Activated CD4-positive, alpha-beta T cell treated with anti-CD3 and anti-CD28 coated beads, Interleukin-2, amount 10 ng/mL, durations not matched to agents 7 days and 5 days (primary cell): ENCODE measurements at places on chromosomes 7 and 10. TPM values are rescaled to one million over a fixed set of nuclear protein-coding genes. Genes with fewer than 3 reads are reported as not detected.

Gene KCNIP2
- 4.5 TPM for total RNA-seq

DNA sequence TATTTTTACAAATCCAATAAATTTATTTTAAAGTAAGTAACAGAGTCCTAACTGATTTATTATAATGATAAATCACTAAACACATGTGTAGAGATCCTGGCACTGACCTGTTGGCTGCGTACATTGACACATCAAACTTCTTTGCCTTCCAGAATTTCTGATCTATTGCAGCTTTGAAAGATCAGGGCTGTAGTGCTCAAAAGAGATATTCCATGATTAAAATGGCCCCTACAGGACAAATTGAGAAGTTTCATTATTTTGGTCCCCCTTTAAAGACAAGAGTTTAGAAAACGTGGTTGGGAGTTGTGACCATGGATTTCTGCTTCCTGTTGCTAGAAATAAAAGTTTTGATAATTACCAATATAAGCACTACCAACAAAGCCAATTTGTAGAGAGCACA is 87.7 kb upstream of the PDK4 start:
- no peak for DNase-seq

- DNase-seq, result peak; percentile 7
Observed at GRCh38 chr7:93921607-93922566, at the start of gene GNG11. TSS of gene GNG11 (plus strand) at chr7:93921735. CDS start at chr7:93922138, 403 bp downstream.

Gene GIMAP6
- 105 TPM for total RNA-seq

GRCh38 chr10:95445223-95445836 is 115.8 kb downstream of the SORBS1 start:
- no peak for DNase-seq

Gene MYPN
- total RNA-seq, result not detected

- no peak for DNase-seq
Observed at GRCh38 chr7:144390481-144390880, 13.0 kb downstream of the NOBOX start.

Gene BTBD16
- not detected for total RNA-seq

GRCh38 chr10:50788951-50789945 is 49.5 kb downstream of the ASAH2B start:
- no peak for DNase-seq

Gene DRGX
- not detected for total RNA-seq

- DNase-seq, result no peak
Observed at GRCh38 chr10:79024296-79024695, 44.5 kb upstream of the ZMIZ1 start.

- DNase-seq, result no peak
Observed at GRCh38 chr10:128087146-128087883, 38.9 kb downstream of the MKI67 start.

Gene CDC14C
- total RNA-seq, result not detected

DNA sequence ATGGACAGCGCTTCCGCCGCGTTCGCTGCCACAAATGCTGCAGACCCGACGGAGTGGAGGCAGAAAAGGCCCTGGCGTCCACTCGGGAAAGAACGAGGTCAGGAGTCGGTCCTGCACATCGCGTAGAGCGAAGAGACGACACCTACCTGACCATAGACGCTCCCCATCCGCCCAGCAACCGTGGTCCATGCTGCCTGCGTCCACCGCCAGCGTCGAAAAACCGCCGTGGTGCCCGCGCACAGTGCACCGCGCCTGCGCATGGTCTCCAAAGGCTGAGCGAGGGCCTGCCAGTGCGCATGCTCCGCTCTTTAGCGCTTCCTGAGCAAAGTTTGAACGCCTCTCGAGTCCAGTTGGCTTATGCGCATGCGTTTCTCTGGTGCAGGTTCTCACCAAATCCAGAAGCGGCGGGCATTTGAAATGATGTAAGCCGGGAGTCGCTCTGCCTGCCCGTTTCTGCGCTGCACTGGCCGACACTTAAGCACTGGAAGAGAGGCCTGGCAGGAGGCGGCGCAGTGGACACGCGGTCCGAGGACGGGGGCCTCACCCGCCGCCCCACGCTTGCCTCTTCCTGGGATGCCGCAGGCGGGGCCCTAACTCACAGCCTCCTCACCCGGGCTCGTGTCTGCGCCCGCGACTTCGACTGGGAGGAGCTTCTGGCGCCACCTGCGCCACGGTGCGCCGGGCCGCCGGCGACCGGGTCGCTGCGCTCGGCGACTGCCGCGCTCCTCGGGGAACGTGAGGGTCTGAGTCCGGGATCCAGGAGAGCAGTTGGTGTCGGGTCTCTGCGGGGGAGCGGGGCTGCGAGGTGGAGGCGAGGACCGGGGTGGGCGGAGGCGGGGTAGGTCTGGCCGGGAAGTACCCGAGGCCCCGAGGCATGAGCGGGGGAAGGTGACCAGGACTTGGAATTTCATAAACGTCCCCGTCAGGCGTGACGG is at the start of gene FAM24B:
TSS of gene FAM24B (minus strand) at position 243 of the 935 bp plus-strand sequence. CDS start 29,066 bp downstream, outside the sequence.
- DNase-seq, result peak; percentile 97

DNA sequence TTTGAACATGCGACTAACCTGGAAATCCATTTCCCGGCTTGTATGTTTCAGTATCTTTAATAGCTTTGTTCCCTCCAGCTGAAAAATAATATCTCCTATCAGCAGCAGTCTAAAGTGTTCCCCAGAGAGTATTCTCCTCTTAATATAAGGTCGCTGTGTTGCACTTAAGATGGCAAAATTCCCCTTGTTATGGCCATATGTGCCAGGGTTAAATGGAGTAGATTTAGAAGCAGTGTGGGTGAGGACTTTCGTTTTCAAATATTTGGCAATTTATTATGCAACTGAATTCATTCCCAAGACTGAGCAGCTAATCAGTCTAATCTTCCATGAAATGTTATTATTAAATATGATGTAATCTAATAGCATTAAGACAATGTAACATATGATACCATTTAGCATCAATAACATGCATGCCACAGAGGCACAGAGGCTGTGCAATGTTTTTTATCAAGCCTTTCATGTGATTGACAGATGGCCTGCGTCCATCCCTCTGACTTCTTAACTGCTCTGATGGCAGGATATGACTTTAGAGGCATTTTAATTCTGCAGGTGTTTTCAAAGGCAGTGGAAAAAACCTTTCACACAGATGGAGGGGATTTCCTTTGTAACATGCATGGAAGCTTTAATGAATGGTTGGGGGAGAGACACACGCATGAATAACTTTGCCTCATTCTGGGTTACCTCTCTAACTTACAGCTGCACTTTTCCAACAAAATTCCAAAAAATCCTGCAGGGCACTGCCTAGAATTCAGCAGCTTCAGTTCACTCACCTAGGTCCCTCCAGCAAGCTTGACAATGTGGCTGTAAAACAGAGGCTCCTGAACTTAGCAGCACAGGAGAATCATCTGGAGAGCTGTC is 55.1 kb upstream of the ZPBP start:
- DNase-seq, result peak; percentile 45

DNA sequence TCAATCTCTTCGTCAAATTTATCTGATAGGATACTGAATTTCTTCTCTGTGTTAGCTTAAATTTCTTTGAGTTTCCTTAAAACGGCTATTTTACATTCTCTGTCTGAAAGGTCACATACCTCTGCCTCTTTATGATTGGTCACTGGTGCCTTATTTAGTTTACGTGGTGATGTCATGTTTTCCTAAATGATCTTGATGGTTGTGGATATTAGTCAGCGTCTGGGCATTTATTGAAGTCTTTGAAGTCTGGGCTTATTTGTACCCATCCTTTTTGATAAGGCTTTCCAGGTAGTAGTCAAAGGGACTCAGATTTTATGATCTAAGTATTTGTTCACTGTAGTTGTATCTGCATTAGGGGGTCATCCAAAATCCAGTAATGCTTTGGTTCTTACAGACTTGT is 1407.5 kb upstream of the LRRTM3 start:
- no peak for DNase-seq

Gene MTURN
- 4.1 TPM for total RNA-seq

Gene CYP2W1
- not detected for total RNA-seq

DNA sequence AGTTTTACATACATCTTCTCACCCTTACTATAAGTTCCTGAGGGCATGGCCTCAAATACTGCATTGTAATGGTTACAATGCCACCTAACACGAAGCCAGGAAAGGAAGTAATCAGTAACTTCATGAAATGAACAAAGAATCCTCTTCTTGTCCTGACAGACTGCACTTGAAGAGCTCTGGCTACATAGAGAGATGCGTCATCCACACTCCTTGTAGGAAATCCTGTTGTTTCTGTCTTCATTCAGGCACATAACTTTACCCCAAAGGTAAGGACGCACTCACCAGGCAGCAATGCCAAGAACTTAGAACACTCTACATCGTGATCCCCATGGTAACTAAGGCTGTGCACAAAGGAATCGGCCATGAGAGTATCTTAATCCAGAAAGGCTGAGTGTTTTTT is 80.3 kb upstream of the ARID5B start:
- DNase-seq, result no peak

Gene FAM20C
- total RNA-seq, result 0.47 TPM

Gene MDH2
- total RNA-seq, result 136 TPM

DNA sequence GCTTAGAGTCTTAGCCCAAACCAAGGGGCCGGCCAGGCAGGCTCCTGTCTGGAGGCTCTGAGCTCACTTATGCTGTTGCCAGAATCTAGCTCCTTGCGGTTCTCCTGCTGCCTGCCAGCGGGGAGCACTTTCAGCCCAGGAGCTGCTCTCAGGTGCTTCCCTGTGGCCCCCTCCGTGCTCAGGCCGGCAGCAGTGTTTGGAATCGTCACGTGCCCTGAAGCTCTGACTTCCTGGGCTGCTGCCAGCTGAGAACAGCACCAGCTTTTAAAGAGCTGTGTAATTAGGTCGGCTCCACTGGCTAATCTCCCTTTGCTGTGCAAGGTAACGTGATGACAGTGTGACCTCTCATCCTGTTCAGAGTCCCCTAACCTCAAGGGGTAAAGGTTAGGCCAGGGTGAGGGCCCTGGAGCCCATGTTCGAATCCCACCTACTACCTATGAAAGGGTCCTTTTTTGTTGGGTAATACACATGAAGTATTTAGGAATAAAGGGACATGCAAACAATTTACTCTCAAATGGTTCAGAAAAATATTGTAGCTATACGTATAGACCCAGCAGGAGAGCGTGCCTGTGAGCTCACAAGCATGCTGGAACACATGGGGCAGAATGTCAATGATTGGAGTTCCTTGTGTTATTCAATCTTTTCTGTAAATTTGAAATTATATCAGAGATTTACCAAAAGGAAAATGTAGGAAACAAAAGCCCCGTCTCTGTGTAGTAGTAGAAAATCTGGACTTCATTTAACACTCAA is 16.6 kb downstream of the ZNF862 start:
- DNase-seq, result peak; percentile 20

GRCh38 chr7:30068117-30068516 is 39.9 kb downstream of the PLEKHA8 start:
- no peak for DNase-seq

Gene OR2A1
- total RNA-seq, result 0.17 TPM

DNA sequence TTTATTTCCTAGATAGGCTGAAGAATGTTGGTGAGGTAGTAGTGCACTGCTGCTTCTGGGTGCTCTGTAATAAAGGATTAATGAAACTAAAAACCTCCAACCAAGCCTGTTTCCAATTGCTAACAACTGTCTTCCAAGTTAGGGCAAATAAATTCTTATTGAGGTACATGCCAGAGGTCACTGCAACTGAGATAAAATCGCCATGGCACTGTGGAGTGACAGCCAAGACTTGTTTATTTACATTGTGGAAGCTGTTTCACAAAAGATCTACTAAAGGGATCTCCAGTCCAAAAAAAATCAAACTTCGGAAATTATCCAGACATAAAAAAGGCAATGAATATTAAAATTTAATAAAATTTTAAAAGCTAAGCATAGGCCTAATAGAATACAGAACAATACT is 65.2 kb downstream of the HYCC1 start:
- no peak for DNase-seq

- DNase-seq, result peak; percentile 68
Observed at GRCh38 chr7:873367-874002, 2.9 kb upstream of the GET4 start.

Gene CRPPA
- total RNA-seq, result 0.60 TPM

- DNase-seq, result no peak
Observed at GRCh38 chr7:70017357-70017756, 419.1 kb downstream of the AUTS2 start.

DNA sequence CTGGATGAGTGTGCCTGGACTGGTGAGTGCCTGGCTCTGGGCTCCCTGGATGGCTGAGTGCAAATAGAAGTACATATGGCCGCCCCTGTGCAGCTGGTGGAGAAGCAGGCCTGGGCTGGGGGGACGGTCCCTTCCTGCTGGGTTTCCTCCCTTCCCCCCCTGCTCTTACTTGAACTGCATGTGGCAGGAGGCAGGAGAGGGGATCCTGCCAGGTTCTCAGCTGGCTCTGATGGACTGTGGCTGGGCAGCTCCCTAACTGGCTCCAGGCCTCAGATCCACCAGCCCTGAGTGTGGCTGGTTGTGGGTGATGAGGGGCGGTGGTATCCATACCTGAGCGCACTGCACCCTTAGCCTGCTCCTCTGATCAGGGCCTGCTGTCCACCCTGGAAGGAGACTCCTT is 26.9 kb downstream of the ADCY1 start:
- no peak for DNase-seq

GRCh38 chr7:143892527-143893300 is 9.3 kb downstream of the TCAF1 start:
- peak; percentile 39 for DNase-seq

DNA sequence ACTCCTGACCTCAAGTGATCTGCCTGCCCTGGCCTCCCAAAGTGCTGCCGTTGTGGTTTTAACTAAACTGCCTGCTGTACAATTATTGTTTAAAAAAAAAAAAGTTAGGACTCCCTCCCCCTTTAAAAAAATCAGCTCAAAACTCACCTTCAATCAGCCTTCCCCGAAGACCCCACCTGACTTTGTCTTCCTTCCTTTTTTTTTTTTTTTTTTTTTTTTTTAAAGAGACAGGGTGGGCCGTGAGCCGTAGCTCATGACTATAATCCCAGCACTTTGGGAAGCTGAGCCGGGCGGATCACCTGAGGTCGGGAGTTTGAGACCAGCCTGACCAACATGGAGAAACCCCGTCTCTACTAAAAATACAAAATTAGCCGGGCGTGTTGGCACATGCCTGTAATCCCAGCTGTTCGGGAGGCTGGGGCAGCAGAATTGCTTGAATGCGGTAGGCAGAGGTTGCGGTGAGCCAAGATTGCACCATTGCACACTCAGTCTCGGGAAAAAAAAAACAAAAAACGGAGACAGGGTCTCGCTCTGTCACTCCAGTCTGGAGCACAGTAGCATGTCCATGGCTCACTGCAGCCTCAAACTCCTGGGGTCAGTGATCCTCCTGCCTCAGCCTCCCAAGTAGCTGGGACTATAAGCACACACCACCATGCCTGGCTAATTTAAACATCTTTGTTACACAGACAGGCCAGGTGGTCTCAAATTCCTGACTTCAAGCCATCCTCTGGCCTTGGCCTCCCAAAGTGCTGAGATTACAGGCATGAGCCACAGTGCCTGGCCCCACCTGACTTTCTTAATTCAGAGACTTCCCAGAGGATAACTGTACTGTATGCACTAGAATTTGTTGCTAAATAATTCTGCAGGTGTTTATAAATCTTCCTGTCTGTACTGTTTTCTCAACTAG is 3.2 kb downstream of the FIS1 start:
- DNase-seq, result no peak
